Fibroblast of skin of left biceps (primary cell): ENCODE measurements at places on chromosomes 11 and 22.

- no peak for DNase-seq
Observed at GRCh38 chr11:64545619-64546018, 45.4 kb upstream of the SLC22A12 start.

GRCh38 chr11:1479006-1479677, 7.4 kb downstream of the MOB2 start:
- DNase-seq: no peak

DNA sequence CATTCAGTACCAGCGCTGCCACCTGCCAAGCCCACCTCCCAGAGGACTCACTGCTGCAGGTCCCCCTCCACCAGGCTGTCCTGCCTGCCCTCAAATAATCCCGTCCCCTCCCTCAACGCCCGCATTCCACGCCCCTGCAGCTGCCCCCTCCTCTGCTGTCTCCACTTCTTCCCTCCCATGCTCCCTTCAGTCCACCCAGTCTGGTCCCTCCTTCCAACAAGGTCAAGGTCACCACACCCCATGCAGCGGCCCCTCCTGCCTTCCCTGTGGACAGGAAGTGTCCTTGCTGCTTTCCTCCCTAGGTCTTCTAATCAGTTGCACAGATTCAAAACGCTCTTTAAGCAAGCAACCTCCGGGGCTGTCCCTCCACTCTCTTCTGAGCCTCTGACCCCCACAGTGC, 12.1 kb downstream of the MACROD1 start:
- no peak for DNase-seq

- no peak for DNase-seq
Observed at GRCh38 chr11:93591247-93591898, 48.2 kb upstream of the SMCO4 start.

GRCh38 chr22:28143241-28143865, 224.3 kb upstream of the PITPNB start:
- DNase-seq: no peak

GRCh38 chr11:96091476-96091875, 167.6 kb upstream of the MTMR2 start:
- no peak for DNase-seq

- no peak for DNase-seq
Observed at GRCh38 chr22:23125512-23126103, 16.2 kb downstream of the RSPH14 start.
